ENCODE measurements at places on chromosomes 1 and 21.

DNA sequence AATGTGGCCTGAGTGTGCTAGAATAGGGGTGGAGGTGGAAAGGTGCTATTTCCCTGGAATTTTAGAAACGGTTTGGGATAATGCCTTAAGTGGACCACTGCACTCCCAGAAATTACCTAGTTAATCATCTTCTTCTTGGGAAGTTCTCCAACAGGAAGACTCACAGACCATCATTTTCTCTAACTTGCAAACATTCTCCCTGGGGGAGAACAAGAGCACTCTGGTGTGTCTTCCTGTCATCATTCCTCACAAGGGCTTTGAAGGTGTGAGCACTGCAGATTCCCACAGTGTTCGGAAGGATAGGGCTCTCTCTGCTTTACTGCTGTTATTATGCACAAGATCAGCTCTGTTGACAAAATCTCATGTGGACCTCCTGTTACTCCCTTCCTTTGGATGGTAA, 54.9 kb upstream of the TSPAN2 start:
- no peak for DNase-seq

- DNase-seq: no peak
Measured at GRCh38 chr1:46487818-46488218, 1.8 kb upstream of the DMBX1 start.

GRCh38 chr1:183065168-183065706, 42.0 kb downstream of the LAMC1 start:
- DNase-seq: no peak

DNA sequence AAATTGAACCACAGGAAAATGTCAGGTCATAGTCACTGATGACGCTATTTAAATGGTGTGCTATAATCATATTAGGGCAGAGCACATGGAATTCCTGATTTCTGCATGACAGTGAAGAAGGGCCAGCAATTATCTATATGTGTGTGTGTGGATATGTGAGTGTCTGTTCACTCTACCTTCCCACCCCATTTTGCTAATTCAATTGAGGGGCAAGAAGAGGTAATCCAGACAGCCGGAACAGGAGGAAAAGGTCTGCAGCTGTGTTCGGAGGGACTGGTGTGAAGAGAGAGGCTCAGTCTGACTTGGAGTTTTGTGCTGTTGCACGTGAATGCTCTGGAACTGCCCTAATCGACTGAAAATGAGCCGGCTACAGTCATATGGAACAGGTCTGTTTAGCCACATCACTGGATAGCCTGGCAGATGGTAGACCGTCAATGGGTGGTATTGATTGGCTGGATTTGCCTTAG, 5.1 kb upstream of the ELAVL4 start:
- no peak for DNase-seq

- DNase-seq: no peak
Measured at GRCh38 chr1:103986792-103987191, 237.1 kb downstream of the AMY1C start.

- DNase-seq: no peak
Measured at GRCh38 chr1:18409609-18410237, 71.0 kb upstream of the KLHDC7A start.

- peak; percentile 87 for DNase-seq
Measured at GRCh38 chr1:161117759-161118581, at the start of the genes NIT1 and PFDN2. TSS of gene NIT1 (plus strand) at chr1:161118105. CDS start at chr1:161118177, 72 bp downstream. TSS of gene PFDN2 (minus strand) at chr1:161118037. CDS start at chr1:161118026, 11 bp downstream.

- peak; percentile 86 for DNase-seq
Measured at GRCh38 chr1:54488065-54488750, 59.8 kb upstream of the ACOT11 start.

DNA sequence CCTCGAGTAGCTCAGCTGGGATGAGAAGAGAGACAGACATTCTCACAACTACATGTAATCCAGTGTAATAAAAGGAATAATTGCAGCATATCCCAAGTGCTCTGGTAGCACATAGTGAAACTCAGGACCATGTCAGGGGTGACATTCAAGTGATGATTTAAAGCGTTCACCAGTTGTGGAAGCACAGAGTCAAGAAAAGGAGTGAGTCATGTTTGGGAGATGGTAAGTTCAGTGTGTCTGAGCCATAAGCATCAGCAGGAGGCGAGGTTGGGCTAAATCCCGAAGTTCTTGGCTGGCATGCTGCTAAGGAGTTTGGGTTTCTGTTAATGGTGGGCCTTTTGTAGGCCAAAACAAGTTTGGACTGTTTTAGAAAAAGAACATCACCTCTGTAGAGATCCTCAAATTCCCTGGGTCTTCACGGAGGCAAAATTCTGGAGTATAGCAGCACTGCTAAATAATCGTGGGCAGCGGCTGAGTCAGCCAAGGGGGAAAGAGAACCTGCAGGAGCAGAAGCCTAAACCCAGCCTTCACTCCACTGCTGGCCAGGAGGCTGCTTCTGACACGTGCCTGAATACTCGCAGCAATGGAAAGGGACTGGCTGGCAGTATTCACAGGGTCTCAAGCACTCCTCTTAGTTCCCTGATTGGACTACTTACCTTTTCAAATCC, 7.2 kb upstream of the NHLH1 start:
- no peak for DNase-seq

- DNase-seq: no peak
Measured at GRCh38 chr1:234956821-234957329, 171.8 kb downstream of the TOMM20 start.
